ENCODE measurements at places on chromosomes 3 and 15. TPM values are rescaled to one million over a fixed set of nuclear protein-coding genes. Genes with fewer than 3 reads are reported as not detected.

DNA sequence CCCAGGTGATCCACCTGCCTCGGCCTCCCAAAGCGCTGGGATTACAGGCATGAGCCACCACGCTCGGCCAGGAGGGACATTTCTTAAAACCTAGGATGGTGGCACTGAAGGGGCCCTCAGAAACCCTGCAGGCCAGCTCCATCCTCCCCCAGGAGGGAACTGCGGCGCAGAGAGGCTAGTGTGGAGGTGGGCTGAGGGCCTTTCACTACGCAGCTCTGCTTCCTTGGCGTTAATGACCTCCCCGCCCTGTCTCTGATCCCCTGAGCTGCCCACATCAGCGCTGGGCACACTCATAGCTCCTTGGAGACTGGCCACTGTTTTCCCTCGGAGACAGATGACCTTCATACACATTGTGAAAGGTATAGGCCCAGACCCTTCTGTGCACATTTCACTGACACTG, 46.2 kb upstream of the MAGEF1 start:
- DNase-seq = no peak

Gene NTRK3
- not detected for polyA plus RNA-seq

Gene MB21D2
- 3.9 TPM for polyA plus RNA-seq

- DNase-seq = no peak
Measured at GRCh38 chr15:81373775-81374395, at the start of gene TMC3. TSS of gene TMC3 (minus strand) at chr15:81374213. CDS start at chr15:81374077, 136 bp downstream.

- no peak for DNase-seq
Measured at GRCh38 chr15:66819084-66819483, 117.0 kb downstream of the SMAD6 start.

Gene HGD
- 0.25 TPM for polyA plus RNA-seq

GRCh38 chr3:177174607-177175170, 22.6 kb downstream of the TBL1XR1 start:
- no peak for DNase-seq

Gene SLC12A1
- not detected for polyA plus RNA-seq

Gene IP6K1
- polyA plus RNA-seq = 31.7 TPM

Gene MRPS25
- 14.7 TPM for polyA plus RNA-seq

- no peak for DNase-seq
Measured at GRCh38 chr3:10524799-10525301, 19.5 kb upstream of the ATP2B2 start.

DNA sequence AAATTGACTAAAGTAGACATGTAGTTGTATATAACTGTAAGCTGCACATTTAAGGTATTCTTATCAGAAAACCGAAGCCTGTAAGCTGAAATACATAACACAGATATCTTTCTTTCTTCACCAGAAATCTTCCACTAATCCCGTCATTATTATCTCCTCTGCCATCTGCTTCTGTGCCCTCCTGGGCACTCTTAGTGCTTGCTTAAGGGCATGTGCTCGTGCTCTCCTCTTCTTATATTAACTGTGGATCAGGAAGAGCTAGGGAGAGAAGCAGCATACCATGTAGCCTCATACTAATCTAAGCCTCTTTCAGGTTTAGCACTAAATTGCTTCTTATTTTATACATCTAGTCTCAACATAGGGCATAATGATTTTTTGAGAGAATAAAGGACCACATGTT, 60.8 kb downstream of the RIOX2 start:
- no peak for DNase-seq
